ENCODE measurements at places on chromosomes 7 and 10.

DNA sequence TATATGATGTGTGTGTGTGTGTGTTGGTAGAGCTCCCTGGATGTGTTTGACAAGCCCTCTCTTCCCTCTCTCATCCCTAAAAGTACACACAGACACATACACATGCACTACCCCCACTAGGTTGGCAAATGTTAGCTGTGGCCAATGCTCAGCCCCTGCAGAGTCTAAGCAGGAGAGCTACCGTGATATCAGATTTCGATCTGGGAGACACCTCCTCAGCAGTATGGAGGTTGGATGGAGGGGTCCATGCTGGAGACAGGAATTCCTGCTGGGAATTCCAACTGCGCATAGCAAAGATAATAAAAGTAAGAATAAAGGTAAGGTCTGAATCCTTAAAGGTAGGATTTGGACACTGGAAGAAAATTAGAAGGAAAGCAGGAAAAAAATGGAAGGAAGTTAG, 85.7 kb downstream of the C10orf90 start:
- no peak for DNase-seq

DNA sequence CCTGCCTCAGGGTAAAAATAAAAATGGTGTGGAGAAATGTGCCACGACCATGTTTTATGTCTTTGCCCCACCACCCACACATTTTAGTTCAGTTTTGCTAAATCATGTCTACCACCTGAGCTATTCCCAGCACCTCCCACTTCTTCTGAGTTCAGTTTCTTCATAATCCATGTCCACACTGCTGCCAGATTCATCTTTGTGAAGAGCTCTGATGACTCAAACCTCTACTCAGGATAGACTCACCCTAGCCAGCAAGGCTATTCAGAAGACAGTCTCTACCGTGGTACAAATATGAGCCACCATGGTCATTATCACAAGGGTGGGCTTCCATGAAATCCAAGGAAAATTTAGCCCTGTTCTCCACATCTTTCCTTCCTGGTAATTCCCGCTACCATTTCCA, 231.1 kb upstream of the PRKCQ start:
- no peak for DNase-seq

DNA sequence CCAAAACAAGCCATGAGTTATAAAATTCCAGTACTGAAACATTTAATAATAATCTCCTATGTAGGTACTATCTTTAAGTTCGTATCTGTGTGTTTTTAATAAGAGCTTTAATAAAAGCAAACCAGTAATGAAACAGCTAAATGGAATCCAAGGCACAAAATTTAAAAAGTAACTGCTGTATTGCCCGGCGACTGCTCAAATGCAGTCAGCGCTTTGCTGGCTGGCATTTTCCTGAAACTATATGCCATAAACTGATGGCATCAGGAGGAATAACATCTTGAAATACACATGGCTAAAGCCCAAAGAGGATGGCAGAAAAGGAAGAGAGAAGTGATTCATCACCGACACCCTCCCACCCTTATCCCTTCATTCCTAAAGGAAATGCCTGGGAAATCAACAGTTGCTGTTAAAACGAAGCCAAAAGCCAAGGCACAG, 133.1 kb downstream of the CUBN start:
- no peak for DNase-seq

DNA sequence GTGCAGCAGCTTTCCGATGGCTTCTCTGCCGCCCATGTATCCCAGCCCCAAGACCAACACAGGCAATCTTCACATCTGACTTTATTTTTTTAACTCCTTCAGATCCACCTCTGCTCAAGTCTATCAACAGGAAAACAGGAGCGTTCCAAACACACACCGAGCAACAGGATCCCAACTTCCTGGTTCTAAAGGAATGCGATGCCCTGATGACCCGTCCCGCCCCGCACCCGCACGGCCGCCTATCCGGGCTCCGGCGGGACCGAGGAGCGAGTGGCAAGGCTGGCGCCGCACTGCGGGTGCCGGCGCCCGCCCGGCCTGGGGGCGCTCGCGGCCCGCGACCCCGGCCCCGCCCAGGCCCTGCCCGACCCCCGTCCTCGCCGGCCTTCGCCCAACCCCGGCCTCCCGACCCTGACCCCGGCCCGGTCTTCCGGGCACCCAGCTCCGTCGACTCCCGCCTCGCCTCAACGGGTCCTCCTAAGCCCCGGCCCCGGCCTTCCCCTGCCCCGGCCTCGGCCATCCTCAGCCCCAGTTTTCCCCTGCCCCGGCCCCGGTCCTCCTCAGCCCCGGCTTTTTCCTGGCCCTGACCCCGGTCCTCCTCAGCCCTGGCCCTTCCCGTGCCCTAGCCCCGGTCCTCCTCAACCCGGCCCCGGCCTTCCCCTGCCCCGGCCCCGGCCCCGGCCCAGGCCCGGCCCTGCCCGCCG, 730 bp downstream of the LARP4B start:
- DNase-seq: peak; percentile 61

GRCh38 chr7:101820703-101821102, 3.3 kb downstream of the CUX1 start:
- DNase-seq: no peak

GRCh38 chr10:80630324-80630723, 92.6 kb downstream of the SH2D4B start:
- no peak for DNase-seq

DNA sequence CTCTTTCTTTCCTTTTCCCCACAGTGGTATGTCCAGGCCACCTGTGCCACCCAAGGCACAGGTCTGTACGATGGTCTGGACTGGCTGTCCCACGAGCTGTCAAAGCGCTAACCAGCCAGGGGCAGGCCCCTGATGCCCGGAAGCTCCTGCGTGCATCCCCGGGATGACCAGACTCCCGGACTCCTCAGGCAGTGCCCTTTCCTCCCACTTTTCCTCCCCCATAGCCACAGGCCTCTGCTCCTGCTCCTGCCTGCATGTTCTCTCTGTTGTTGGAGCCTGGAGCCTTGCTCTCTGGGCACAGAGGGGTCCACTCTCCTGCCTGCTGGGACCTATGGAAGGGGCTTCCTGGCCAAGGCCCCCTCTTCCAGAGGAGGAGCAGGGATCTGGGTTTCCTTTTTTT, 2.3 kb upstream of the FSCN3 start:
- no peak for DNase-seq

DNA sequence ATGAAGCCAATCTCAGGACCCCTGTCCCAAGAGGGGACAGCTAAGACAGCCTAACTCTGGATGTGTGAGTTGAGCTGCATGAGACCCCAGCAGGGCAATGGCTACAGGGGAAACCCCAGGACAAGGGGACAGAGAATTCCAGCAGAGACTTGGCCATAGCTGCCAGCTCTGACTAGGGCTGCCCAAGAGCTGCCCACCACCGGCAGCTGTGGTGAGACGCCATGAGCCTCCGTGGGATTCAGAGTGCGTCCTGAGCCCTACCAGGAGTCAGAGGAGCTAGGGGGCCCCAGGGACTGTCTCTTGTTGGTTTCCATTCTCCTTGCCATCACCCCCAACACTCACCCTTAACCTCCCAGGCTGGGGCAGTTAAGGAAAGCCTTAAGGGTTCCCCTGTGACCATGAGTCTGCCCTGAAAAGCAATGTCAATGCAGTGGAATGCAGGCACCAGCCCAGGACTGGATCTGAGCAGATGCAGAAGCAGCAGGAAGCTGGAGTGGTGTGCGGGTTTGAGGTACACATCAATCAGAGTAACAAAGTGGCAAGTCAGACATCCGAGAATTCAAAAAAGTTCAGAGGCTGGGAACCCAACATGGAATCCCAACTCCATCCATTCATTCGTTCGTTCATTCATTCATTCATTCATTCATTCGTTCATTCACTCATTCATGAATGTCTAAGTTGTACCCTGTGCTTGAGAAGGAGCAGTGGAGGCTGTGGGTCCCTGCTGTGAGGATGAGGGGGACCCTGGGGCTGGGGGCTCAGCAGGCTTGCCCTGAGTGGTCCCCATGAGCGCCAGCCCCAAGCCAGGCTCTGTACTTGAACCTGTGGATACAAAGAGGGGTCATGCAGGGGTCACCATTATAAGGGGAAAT, 52.9 kb downstream of the C10orf120 start:
- DNase-seq: no peak
